ENCODE measurements at places on chromosomes 1 and 21. TPM values are rescaled to one million over a fixed set of nuclear protein-coding genes. Genes with fewer than 3 reads are reported as not detected.

ATAD3C gene
- total RNA-seq, result under 0.01 TPM

TCHHL1 gene
- total RNA-seq, result not detected

F13B gene
- total RNA-seq, result under 0.01 TPM

GRCh38 chr21:14836950-14837349 lies 227.8 kb downstream of the NRIP1 start:
- peak; percentile 80 for DNase-seq

- DNase-seq, result no peak
Measured at GRCh38 chr1:191592039-191592438, 566.2 kb upstream of the RGS18 start.

- peak; percentile 98 for DNase-seq
Measured at GRCh38 chr1:23562137-23562876, 3.0 kb upstream of the ID3 start.

- peak; percentile 46 for DNase-seq
Measured at GRCh38 chr1:156431366-156431765, 62.4 kb downstream of the RHBG start.

GRCh38 chr21:36754241-36754898 lies 55.5 kb downstream of the SIM2 start:
- DNase-seq, result no peak

GRCh38 chr1:10897981-10898728 lies 101.7 kb upstream of the CASZ1 start:
- peak; percentile 93 for DNase-seq

DNA sequence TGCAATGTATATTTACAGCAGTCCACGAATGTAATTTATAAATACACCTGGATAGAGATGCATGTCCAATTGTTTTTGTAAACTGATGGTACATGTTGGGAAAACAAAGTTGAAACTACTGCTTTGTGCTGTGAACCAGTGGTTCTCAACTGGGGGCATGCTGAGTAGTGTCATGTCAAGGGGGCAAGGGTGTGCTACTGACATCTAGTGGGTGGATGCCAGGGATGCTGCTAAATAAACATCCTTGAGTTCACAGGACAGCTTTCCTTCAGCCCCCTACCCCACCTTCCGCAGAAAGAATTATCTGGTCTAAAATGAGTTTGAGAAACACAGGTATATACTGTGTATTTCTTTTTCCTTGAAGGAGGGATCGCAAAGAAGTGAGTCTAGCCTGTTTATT lies 95.9 kb downstream of the RASAL2 start:
- no peak for DNase-seq

DNA sequence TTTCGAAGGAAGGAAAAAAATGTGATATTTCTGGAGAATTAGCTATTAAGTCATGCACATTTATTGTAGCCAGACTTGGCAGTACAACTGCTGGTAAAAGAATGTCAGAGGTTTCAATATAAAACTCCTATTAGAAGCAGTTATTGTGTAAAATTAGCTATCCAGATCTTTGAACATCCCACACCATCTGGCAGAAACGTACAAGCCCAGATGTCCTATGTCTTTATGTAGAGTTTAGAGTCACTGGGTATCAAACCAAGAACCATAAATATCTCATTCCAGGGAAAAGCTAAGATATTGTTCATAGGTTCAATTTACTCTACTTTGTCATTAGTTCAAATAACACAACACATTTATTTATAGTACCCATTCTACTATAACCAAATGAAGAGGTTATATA lies 31.4 kb downstream of the OLFM3 start:
- DNase-seq, result no peak

All from osteoblast (primary cell).